ENCODE measurements at places on chromosomes 1 and 21.

GRCh38 chr1:237692255-237692654 is 198.5 kb downstream of the ZP4 start:
- no peak for DNase-seq

- no peak for DNase-seq
These were observed 39.2 kb upstream of the RGS21 start for GRCh38 chr1:192277635-192278034.

DNA sequence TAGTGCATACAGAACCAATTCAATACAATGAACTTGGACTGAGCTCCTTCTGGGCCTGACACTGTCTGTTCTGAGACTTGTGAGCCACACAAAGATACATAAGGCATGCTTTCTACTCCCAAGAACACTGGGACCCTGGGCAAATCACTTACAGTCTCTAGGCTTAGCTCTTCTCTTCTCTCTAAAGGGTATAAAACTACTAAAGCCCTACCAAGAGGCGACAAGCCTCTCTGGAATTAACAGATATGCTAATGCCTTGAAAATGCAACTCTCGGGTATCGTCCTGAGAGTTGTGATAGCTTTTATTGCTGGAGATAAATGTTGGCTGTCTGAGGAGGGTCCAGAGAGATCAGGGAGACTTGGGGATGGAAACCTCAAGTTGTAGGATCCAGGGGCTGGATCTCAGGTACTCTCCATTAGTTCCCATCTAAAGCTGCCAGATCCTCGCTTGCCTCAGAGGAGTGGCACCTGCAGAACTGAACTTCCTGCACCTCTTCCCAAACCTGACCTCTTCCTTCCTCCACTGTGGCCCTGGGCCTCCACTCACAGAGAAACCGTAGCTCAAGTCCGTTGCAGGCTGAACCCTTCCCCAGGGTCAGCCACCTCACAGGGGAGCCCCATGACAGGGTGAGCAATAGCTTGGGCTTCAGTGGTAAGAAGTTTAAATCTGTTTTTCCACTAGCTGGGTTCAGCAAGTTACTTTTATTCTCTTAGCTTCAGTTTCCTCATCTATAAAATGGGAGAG is 11.5 kb upstream of the CFAP45 start:
- DNase-seq: no peak

GRCh38 chr1:214282630-214283242 is 1.8 kb downstream of the SMYD2 start:
- no peak for DNase-seq

- no peak for DNase-seq
These were observed at the start of gene RASSF5 for GRCh38 chr1:206507284-206508129. Gene RASSF5, plus strand, starts transcription at chr1:206507531. Its CDS starts 72 bp downstream, at chr1:206507603.

DNA sequence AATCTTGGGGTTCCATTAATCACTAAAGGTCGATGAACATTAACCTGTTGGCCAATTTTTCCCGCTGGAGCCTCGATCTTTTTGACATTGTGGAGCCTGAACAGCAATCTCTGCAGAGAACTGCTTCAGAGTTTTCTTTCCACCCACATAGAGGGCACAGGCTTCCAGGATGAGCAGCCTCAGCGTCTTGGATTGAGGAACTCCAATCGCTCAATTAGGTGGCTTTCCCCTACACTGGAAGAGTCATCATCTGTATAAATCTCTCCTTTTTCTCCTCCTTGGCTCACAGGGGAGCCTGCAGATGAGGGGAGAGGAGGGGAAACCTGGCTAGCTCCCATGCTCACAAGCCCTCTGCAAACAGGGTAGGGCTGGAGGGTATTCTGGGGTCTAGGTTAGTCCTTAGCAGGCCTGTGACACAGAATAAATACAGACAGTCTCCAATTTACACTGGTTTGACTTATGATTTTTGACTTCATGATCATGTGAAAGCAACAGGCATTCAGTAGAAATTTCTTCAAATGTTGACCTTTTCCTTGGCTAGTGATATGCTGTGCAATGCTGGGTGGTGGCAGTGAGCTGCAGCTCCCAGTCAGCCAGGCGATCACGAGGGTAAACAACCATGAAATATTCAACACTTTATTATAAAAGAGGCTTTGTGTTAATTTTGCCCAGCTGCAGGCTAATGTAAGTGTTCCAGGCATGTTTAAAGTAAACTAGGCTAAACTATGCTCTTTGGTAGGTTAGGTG is 80.8 kb downstream of the PGBD5 start:
- DNase-seq: no peak

DNA sequence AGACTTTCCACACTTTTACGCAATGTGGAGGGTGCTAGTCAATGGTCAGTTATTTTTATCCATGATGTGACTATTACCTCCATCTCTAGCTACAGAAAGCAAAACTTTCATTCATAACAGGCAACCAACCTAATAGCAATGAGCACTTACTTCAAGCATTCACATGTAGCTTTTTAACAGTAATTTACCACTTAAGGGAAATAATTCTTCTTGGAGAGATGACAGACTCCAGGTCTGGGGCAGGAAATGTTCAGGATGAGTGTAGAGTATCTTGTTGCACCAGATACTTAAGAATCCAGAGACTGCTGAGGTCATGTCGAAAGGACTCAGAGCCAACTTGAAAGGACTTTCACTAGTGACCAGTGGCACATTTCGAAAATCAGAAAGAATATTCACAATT is 347.6 kb downstream of the CHRM3 start:
- no peak for DNase-seq

DNA sequence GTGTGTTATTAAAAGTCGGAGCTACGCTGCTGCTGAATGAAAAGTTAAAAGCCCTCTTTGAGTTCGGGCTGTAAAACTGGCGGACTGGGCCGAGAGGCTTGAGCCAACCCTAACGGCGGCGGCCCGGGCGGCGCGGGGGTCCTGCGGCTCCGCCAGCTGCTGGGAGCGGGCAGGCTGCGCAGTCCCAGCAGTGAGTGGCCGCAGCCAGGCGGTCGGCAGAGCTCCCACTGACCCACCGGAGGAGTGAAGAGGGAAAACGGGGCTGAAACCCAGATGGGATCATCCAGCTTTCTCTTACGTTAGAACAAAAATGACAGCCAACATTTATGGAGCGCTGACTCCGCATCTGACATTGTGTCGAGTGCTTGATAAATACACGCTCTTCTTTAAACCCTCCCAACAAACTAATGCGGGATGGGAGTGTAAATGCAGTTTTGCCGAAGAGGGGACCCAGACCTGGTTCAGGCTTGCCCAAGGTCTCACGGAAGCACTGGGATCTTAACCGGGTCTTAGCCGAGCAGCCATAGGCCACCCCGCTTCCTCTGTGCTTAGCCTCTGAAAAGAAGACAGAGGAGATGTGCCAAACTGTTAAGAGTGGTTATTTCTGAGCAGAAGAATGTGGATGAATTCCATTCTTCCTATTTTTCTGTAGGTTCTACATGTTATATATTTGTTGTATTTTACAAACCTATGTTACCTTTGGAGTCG is 3.5 kb downstream of the GRHL3 start:
- DNase-seq: no peak

DNA sequence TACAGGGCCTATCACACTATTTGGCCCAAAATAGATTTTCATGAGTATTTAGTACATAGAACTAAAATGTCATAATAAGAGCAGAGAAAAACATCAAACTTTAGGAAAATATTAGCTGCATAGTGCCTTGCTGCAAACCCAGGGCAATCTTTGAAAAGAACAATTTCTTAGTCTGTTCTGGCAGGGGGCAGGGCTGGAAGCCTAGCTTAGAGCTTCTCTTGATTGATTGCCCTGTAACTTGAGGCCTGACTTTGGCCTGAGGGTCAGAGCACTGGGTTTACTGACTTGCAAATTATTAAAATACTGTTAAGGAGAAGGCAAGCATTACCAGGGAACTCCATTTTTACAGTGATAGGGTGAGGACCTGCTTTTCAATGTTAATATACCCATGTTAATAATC is 115.8 kb upstream of the SPAG17 start:
- no peak for DNase-seq

GRCh38 chr1:8394456-8395321 is 76.8 kb downstream of the SLC45A1 start:
- DNase-seq: peak; percentile 82

- DNase-seq: no peak
These were observed 3.3 kb upstream of the FCN3 start for GRCh38 chr1:27377760-27378495.

GRCh38 chr1:81453367-81453703 is 347.4 kb upstream of the ADGRL2 start:
- no peak for DNase-seq

DNA sequence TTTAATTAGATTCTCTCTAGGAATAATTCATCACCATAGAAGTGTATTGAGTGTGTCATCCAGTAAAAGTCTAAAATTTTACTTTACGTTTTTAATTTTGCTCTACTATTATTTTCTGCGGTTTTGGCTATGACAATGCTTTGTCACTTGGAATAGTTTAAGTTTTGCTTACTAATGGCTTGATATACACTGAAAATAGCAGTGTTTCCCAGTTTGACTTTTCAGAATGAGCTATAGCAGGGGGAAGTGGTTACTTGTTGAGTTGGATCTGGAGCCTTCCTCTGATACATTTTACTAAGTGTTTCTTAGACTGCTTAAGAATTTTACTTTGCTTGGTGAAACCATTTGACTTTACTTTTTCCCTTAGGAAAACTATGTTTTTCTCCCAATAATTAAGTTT is 5.0 kb downstream of the DNAJC16 start:
- no peak for DNase-seq

DNA sequence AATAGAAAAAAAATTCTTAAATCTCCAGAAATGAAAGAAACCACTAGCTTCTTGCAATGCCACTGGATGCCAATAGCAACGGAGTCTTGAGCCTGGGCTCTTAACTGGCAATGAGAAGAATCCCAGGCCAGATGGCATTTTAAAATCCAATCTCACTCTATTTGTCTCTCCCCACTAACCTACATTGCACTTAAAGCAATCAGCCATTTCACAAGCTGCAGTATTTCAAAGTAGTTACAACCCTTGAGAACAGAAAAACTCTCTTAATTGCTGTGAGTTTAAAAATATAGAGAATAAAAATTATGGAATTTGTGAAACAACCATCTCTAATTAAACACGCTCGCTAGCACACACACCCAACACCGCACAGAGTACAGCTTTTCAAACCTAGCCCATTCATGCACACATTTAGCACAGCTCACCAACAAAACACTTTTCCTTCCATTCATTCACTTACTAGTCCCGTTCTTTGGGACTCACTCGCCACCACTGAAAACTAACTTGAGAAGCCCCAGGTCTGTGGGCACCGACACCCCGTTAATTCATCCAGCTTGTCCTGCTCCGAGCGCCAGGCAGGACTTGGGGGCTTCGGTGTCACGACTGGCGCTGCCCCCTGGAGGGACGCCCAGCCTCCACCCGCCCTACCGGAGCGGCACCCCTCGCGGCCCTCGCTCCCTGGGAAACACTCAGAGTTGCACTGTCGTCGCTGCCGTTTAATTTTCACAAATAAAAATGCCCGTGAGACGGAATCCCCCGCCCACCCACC is 1.0 kb downstream of the DDAH1 start:
- DNase-seq: no peak

GRCh38 chr1:24878045-24878444 is 52.0 kb downstream of the RUNX3 start:
- DNase-seq: no peak

GRCh38 chr1:34361781-34362357 is 185.2 kb downstream of the C1orf94 start:
- DNase-seq: no peak

- no peak for DNase-seq
These were observed 71.6 kb upstream of the RGS18 start for GRCh38 chr1:192086644-192087043.

DNA sequence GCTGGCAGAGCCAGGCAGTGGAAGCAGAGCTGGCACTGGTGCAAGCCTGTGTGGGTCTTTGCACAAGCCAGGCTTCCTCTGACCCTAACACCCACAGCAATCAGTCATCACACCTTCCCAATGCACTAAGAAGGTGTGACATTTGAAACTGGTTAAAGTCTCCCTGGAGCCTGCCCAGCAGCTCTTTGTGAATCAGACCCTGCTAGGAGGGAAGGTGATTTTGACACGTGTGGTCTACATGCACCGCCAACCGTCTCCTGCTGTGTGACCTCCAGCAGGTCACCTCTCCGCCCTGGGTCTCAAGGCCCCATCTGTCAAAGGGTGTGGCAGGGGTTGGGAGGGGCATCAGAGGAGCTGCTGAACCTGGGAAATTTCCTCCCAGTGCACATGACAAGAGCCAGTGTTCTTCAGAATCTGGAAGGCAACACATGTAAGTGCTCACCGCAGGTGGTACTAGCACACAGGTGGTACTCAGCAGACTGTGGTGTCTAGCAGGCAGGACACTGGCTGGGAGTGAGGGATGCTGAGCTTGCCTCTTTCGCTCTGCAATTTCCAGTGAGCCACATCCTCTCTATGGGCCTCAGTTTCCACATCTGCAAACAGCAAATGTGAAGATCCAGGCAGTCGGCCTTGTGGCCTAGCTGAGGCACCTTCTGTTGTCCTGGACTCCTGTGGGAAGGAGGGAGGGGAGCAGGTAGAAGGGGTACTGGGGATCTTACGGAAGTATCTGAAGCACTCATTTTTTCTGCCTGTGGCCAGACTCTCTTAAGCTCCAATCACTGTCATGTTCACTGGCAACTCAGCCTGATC is 123.2 kb downstream of the DMRTB1 start:
- no peak for DNase-seq

DNA sequence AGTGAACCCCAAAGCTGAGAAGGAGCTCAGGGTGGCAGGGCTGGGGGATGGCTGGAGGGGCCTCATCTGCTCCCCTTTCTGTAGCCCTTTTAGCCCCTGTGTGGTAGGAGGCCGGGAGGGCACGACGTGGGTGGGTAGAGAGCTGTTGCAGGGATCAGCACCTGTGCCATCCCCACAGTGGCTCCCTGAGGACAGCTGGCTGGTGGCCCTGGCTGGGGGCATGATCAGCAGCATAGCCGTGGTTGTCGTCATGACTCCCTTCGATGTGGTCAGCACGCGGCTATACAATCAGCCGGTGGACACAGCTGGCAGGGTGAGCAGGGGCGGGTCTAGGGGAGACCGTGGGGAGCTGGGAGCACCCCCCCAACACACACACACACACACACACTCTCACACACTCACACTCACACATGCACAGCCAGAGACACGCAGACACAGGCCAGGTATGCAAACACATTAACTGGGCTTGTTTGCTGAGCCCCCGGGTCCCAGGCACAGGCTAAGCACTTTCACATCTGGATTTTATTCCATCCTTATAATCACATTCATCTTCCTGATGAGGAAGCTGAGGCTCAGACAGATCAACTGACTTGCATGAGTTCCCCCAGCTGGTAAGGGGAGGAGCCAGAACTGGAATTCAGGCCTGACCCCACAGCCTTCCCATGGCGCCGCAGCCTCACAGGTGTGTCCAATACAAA is 2.5 kb downstream of the SLC25A34 start:
- DNase-seq: no peak

- no peak for DNase-seq
These were observed 105.9 kb upstream of the CDC42BPA start for GRCh38 chr1:227424159-227424680.

GRCh38 chr1:109641861-109642260 is 14.0 kb upstream of the GSTM4 start:
- no peak for DNase-seq

GRCh38 chr1:188022661-188023060 is 1193.9 kb downstream of the PLA2G4A start:
- DNase-seq: no peak

Data from epithelial cell of prostate (primary cell).